Anterior cingulate cortex (tissue), 58 donors: ENCODE measurements at places on chromosomes 5 and 9.

- no peak for DNase-seq
These were observed 36.1 kb upstream of the UBE2D2 start for GRCh38 chr5:139524940-139525585.

GRCh38 chr9:34591248-34591916 is 1.9 kb upstream of the CNTFR start:
- DNase-seq: peak; percentile 68

- no peak for DNase-seq
These were observed 47.6 kb downstream of the JAKMIP2 start for GRCh38 chr5:147734894-147735293.

DNA sequence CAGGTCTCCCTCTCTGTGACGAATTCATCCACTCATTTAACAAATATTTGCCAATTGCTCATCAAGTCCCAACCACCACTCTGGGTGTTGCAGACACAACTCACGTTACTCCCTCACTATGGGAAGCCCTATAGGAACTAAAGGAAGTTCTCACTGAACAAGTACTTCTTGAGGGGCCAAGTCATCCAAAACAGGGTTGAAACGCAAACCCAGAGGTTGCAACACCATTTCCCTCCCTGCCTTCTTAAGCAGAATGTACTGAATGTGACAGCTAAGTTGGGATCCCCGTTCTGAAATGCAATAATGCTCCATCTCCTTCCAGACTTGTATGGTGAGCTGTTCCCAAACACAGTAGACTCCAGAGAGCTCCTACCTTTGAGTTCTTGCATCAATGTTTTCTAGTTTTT is 34.3 kb downstream of the EPB41L4B start:
- no peak for DNase-seq

GRCh38 chr9:76987594-76988200 is 31.8 kb upstream of the FOXB2 start:
- peak; percentile 15 for DNase-seq

DNA sequence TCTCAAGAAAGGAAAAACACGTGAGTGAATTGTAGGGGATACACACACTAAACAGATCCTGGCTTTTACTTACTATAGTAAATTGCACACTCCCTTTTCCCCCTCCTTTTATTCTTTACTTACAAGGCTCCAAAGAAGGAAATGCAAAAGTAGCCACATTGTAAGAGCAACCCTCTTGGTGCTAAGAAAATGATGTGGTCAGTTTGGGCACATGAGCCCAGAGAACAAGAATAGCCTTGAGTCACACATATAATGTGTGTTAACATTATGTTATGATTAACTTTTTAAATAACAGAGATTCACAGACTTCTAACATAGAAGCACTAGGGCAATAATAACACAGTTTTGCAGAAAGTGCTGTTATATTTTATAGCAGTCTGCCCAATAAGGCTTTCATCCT is 48.5 kb downstream of the PCSK5 start:
- no peak for DNase-seq

DNA sequence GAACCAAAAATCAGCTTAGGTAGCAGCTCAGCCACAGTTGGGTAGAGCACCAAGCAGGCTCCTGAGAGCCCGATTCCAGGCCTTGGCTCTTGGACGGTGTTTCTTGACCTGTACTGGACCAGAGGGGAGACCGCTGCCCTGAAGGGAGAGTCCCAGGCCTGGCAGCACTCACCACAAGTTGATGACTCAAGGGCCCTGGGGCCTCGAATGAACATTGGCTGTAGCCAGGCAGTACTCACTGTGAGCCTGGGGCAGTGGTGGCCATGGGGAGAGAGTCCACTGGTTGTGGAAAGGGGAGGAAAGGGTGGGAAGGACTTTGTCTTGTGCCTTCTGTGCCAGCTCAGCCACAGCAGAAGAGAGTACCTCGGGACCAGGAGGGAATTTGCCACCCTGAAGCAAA is 166.1 kb downstream of the EDIL3 start:
- DNase-seq: no peak

GRCh38 chr5:149782895-149783586 is 52.9 kb downstream of the PPARGC1B start:
- DNase-seq: no peak

DNA sequence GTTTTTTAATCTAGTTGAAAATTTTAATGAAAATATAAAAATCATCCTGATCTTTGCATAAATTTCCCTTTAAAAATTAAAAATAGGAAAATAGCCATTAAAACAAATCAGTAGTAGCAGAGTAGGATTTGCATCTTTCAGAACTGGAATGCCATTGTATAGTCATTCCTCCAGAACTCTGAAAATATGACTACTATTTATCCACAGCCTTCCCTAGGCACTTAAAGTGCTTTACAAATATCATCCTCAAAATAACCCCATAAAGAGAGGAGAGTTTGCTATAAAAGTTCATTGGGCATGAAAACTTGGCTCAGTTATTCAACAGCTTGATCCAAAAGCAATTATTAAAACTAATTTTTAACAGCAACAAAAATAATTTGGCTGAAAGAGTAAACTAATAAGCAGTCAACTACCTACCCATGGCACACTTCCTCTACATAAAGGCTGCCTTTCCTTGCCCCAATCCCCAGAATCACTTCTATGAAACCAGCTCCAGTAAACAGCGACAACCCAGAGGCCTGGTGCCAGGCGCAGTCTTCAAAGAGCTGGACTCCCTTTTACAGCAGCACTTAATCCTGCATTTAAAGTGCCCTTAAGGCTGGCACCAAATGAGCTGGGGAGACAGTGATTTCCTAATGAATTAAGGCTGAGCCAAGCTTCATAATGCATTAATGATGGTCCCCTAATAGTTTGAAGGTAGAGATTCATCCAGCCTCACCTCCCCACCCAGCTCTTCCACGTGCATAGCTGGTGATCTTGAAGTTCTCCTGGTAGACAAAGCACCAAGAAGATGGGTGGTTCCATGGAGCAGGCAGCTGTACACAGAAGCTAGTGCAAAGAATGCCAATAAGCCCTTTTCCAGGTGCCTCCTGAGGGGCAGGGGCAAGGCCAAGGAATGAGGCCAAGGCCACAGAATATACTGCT is 36.1 kb downstream of the LHFPL2 start:
- no peak for DNase-seq

DNA sequence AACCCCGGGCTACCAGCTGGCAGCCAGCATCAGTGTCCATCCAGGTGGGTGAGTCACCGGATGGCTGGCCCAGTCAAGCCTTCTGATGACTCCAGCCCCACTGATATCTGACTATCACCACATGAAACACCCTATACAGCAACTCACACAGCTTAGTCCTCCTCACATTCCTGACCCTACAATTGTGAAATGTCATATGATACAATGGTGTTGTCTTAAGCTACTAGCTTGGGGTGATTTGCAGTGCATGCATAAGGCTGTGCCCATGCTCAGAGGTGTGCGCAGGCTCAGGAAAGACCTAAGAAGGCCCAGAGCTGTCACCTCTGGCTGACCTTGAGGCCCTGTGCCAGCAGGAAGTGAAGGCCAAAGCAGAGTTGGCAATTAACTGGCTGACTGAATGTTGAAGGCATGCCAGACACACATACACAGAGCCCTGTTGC is 21.5 kb upstream of the SEMA4D start:
- DNase-seq: no peak

- DNase-seq: no peak
These were observed 106.0 kb downstream of the CAAP1 start for GRCh38 chr9:26786564-26786963.

- peak; percentile 39 for DNase-seq
These were observed 571 bp downstream of the PPIC start for GRCh38 chr5:123035918-123036390.

DNA sequence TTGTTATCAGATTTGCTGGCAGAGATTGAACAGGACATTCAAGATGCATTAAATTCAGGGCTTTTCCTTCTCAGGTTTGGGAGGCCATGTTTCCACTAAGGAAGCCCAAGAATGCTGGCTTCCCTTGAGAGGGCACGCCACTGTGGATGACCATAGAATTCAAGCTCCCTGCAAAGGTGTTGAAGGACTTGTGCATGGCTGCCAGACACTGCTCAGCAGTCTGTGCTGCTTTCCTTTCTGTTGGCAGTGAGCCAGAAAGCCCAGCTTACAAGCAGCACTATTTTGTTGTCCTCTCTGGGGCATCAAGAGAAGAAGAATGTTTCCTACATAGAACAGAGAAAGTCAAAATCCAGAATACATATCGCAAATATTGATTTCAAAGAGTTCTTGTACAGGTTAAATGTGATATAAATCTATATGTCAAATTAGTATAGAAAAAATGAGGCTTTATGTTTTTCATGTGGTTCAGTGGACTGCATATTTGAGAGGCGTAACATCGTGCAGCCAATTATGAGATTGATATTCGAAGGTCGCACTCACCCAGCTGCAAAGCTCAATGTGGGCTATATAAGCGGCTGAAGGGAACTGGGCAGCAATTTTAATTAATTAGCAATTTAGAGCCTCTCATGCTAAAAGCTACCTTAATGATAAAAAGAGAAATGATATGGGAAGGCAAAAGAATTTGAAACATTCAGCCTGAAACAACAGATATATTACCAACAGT is 103.1 kb upstream of the ISL1 start:
- DNase-seq: peak; percentile 0

DNA sequence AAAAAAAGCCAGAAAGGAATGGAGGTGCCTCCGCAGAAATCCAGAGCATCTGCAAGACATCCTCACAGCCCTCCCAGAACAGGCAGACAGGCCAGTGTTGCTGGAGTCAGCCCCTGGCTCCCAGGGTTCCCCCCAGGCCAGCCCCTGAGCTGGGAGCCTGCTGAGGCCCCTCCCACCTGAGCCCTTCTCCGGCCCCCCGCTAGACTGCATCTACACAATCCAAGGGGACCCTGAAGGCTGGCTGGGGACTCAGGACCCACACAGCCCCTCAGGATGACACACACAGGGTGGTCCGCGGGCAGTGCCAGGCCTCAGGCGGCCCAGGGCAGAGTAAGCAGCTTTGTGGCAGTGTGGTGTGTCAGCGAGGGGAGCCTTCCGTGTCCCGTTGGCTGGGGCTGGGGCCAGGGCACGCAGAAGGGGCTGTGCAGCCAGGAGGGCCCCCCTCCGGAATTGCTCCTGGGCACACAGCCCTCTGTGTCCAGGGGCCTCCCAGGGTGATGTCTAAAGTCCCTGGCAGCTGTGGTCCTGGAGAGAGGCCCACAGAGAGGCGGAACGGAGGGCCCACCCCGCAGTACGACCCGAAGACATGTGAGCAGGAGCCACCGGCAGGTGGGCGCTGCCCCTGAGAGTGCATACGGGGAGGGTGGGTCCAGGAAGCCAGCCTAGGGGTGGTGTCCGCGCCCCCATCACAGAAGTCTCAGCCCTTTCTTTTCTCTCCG is 2.9 kb downstream of the TMEM250 start:
- no peak for DNase-seq

DNA sequence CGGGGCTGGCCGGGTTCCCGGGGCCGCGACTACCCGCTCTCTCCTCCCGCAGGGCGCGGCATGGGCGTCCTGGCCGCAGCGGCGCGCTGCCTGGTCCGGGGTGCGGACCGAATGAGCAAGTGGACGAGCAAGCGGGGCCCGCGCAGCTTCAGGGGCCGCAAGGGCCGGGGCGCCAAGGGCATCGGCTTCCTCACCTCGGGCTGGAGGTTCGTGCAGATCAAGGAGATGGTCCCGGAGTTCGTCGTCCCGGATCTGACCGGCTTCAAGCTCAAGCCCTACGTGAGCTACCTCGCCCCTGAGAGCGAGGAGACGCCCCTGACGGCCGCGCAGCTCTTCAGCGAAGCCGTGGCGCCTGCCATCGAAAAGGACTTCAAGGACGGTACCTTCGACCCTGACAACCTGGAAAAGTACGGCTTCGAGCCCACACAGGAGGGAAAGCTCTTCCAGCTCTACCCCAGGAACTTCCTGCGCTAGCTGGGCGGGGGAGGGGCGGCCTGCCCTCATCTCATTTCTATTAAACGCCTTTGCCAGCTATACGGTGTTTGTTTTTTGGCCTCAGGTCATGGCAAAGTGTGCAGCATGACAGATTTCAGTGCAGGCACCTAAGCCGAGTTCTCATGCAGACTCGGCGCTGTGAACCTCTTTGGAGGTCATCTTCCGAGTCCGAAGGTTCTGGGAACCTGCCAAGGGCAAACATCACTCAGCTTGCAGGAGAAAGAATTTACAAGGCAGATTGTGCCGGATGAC is 516 bp downstream of the MRPL41 start:
- DNase-seq: no peak
